ENCODE measurements at places on chromosomes 12 and 14.

GRCh38 chr12:110741341-110742095, 1.2 kb downstream of the PPP1CC start:
- no peak for DNase-seq

DNA sequence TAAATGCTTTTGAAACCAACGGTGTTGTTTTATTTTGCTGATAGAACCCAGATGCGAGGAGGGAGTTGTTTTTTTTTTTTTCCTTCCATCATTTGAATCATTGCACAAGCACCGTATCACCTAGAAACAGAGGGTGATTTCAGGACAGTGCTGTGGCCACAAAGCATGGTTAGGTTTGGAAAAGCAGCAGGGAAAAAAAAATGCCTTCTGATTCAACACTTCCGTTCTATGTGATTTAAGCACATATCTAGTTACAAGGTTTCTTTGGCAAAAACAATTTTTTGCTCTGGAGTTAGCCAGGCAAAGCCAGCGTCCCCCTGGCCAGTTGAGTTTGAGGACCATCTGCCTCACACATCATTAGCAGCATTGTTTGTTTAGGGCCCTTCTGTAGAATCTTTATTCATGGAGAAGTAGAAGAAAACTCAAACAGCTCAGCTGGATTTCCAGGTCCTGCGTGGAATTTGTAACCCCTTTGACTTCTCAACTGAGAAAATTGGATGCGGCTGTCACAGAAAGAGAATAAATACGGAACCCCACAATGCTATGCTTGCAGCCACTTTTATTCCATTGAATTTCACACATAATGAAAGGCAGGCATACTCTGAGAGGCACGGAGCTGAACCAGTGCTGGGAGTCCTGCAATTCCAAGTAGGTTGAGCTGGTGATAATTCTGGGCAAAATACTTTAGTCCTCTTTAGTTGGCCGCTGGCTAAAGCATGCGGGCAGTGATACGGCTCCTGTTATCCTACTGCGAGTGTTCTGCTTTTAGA, 17.0 kb upstream of the WNT5B start:
- DNase-seq: no peak

GRCh38 chr12:53123578-53124351, 20.5 kb downstream of the SOAT2 start:
- no peak for DNase-seq

DNA sequence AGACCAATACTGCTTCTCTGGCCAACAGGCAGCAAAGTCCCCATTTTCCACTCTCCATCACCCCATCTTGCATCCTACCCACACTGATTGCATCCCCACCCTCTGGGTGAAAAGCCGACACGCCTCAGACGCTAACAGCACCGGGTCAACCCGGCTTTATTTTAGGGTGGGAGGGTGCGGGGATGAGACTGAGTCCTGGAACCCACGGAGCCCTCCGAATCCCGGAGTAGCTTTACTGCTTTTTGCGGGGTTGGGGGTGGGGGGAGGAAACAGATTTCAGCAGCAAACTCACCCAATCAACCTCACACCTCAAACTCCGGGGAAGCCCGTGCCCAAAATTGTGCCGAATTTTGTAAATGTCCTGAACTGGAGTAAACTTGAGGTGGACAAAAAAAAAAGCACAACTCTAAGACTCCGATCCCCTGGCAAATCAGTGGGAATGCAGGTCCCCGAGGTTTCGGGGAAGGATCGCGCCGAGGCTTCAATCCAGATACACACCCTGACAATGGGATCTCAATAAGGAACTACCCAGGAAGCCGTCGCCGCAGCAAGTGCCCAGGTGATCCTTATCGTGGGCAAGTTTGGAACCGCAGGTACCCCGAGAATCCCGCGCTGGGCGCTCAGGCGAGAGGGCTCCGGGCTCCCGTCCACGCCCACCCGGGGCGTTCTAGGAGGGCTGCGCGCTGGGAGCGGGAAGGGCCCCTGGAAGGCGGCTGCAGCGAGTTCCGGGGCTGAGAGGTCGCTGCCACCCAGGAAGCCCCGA, 1.1 kb downstream of the GCH1 start:
- DNase-seq: no peak

DNA sequence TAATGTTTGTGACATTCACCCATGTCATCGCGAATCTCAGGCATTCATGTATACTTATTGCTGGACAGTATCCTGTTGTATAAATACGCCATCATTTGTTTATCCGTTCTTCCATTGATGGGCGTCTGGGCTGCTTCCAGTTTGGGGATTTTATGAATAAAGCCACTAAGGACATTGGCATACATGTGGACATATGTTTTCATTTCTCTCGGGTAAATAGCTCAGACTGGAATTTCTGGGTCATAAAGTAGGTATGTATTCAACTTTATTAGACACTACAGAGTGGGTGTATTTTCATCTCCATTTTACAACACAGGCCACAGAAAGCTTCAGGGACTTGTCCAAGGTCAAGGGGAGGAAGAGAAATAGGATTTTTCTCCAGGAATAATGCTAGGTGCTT, 48.9 kb downstream of the HRK start:
- no peak for DNase-seq
